ENCODE measurements at places on chromosomes 12 and 14.

- no peak for DNase-seq
These were observed 242.6 kb downstream of the CPNE8 start for GRCh38 chr12:38662829-38663228.

DNA sequence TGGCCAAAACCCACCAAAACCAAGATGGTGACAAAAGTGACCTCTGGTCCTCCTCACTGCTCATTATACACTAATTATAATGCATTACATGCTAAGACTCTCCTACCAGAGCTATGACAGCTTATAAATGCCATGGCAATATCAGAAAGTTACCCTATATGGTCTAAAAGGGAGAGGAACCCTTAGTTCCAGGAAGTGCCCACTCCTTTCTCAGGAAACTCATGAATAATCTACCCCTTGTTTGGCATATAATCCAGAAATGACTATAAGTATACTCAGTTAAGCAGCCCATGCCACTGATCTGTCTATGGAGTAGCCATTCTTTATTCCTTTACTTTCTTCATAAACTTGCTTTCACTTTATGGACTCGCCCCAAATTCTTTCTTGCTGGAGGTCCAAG, 43.0 kb upstream of the FUT8 start:
- DNase-seq, result no peak

DNA sequence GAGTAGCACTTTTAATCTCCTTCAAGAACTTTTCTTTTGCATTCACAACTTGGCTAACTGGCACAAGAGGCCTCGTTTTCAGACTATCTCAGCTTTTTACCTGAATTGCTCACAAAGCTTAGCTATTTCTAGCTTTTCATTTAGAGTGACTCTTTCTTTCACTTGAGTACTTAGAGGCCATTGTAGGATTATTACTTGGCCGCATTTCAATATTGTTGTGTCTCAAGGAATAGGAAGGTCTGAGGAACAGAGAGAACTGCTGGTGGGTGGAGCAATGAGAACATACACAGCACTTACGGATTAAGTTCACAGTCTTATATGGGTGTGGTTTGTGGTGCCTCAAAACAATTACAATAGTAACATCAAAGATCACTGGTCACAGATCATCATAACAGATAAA, 224.8 kb upstream of the NPAS3 start:
- no peak for DNase-seq

GRCh38 chr12:130956009-130956408, 2.3 kb downstream of the ADGRD1 start:
- DNase-seq, result no peak

GRCh38 chr12:29858270-29858786, 74.6 kb upstream of the TMTC1 start:
- no peak for DNase-seq

DNA sequence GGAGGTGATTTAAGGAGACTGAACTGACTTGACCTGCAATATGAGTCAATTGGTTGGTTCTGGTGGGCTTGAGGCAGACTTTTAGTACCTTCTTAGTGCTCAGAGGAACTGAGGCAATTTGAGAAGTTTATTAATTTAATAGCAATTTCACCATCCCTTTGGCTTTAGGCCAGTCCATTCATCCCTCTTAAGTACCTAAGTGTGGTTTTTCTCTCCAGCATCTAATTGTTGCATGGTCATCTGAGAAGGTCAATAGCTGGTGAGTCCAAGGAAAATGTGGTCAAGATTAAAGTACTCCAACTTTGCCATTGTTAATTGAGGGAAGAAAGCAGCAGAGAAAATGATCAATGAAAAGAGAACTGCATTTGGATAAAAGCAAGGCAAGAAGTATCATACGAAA, 115.4 kb upstream of the DYRK2 start:
- no peak for DNase-seq

DNA sequence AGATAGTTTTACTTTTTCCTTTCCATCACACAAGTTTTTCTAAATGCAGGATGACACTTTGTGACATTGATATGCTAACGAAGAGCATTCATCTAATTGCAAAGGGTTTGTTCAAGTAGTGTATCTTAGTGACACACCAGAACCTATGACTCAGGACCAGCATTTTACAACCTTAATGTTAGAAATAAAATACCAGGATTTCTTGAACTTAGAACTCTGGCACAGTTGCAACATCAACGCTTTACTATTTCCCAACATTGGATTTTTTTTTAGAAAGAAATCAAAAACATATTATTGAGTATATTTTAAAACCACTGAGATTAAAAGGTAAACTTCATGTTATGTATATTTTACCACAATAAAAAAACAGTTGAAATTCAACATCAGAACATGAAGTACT, 17.9 kb upstream of the PLEKHG6 start:
- no peak for DNase-seq
